Upper lobe of left lung (tissue), 6 donors: ENCODE measurements at places on chromosomes 3 and 15. TPM values are rescaled to one million over a fixed set of nuclear protein-coding genes. Genes with fewer than 3 reads are reported as not detected.

DNA sequence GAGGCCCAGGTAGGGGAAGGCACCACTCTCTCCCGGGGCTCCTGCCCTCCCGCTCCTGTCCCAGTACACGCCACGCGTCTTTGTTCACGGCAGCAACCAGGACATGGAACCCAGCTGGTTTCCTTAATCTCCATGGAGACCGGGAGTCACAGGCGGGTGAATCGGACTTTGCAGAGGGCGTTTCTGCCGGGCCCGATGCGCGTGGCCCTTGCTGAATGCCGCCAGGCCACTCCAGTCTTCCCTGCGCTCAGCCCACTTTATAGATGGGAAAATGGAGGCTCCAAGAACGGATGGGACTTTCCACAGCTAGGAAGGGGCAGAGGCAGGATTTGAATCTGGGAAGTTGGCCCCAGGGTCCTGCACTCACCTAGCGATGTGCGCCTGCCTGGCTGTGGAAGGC is 7.4 kb downstream of the PLXND1 start:
- no peak for DNase-seq

DNA sequence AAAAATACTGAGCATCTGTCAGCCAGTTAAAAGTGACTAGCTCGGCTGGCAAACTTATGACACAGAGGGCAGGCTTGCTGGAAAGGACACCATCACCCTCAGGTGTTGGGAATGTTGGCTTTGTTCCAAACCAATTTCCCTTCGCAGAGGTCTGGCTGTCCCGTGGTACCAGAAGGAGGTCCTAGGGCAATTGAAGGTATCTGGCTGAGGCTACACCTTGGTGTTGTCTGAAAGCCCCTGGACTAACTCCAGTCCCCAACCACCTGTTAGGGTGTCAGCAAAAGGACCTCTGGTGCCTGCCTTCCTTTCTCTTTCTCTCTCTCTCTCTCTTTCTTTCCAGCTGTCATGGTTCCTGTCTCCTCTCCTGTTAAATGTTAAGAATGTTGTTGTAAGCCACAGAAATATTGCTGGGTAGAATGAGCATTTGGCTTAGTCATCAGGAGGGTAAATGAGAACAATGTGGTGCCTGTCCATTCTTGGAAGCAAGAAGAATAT is 12.5 kb downstream of the PRR20G start:
- DNase-seq: no peak

GRCh38 chr3:120177151-120177550 is 82.9 kb upstream of the GSK3B start:
- no peak for DNase-seq

FEZF2 gene
- not detected for total RNA-seq

MESP1 gene
- 0.49 TPM for total RNA-seq

DLL4 gene
- total RNA-seq: 38.0 TPM

CEP19 gene
- 2.8 TPM for total RNA-seq

PCBP4 gene
- 53.4 TPM for total RNA-seq

GRCh38 chr15:52011711-52012144 is 7.3 kb upstream of the MAPK6 start:
- DNase-seq: no peak

DNA sequence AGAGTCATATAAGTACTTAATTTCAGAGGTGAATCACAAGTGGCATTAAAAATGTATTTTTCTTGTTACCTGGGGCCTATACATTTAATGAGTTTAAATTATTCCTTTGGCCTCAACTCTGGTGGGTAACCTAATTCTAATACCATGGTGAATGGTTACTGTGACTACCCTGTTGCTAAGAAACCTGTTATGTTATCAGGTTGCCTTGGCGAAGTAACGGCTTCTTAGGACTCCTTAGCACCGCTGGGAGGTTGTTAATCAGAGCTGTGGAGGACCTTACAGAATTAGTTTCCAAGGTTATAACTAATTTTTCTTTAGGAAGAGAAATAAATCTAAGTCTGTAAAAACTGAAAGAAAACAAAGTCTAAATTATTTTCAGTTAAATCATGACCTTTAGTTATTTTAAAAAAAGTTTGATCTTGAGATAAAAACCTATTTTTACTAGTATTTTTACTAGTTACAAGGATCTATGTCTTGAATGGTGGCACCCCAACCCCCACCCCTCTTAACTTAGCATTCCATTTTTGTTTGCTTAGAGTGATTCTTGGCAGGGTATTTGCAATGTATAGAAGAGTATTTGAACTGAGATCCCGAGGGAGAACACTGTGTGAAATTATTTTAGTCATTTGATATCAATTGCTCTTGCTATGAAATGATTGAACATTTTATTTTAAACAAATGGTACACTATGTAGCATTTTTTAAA is 155.5 kb downstream of the FNDC3B start:
- no peak for DNase-seq

ERICH6 gene
- total RNA-seq: 2.1 TPM

DNA sequence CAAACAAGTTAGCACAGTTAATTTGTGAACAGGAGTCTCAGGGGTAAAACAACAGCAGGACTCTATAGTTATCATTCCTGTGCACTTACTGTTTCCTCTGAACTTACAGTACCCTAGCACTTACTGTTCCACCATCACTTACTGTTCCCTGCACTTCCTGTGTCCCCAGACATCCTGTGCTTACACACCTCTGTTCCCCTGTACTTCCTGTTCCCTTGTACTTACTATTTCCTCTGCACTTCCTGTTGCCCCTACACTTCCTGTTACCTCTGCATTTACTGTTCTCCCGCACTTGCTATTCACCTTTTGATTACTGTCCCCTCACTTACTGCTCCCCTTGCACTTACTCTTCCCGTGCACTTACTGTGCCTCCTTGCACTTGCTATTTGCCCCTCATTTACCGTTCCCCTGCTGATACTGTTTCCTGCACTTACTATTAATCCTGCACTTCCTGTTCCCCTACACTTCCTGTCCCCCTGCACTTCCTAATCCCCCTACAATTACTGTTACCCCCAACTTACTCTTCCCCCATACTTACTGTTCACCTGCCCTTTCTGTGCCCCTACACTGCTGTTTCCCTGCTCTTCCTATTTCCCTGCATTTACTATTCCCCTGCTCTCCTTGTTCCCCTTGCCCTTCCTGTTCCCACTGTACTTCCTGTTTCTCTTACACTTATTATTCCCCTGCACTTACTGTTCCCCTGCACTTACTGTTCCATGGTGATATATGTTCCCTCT is 30.3 kb downstream of the TPRA1 start:
- DNase-seq: no peak

DNA sequence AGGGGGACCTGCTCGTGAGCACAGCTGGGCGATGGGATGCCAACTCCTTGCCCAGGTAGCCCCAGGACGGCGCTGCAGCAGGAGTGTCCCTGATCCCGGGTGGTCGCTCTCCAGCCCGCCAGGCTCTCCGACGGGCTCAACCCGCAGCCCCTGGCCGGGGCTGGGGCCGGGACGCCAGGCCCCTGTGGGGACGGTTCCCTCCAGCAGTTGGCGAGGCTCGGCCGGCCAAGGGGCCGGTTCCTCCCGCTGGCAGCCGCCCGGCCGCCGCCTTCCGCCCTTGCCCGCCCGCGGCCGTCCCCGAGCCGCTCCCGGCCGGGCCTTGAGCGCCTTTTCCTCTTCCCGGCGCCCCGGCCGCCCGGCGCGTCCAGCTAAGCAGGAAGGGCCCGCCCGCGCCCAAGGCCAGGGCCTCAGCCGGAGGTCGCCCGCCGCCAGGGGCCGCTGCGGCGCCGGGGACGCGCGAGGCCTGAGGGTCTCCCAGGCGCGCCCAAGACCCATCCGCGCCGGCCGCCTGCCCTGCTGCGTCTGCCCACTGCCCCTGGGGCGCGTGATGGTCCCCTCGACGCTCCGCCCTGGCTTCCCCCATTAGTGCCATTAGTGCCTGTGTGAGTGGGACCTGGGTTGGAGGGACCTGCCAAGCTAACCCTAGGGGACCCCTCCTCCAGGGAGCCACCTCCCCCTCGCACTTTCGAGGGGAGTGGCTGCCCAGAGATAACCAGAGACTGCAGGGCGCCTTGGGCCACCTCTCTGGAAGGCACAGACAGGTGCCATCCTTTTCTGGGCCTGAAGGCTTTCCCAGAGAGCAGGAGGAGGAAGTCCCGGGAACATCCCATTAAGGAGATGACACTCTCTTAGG is 106.4 kb downstream of the FBLN2 start:
- no peak for DNase-seq

DNA sequence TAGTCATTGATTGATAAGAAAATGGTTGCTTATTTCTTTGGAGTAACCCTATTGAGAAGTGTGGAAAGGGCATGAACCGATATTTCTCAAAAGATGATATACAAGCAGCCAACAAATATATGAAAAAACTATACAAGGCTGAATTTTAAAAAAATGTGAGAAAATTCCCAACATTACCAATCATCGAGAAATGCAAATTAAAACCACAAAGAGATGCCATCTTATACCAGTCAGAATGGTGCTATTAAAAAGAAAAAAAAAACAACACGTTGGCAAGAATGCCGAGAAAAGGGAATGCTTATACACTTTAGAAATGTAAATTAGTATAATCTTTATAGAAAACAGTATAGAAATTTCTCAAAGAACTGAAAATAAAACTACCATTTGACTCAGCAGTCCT is 77.7 kb upstream of the ROBO1 start:
- no peak for DNase-seq

GRCh38 chr3:51361746-51362145 is 23.3 kb upstream of the MANF start:
- no peak for DNase-seq

- no peak for DNase-seq
These were observed 59.8 kb downstream of the SH3BP5 start for GRCh38 chr3:15272426-15273196.

GRCh38 chr3:87041191-87041590 is 50.2 kb upstream of the VGLL3 start:
- no peak for DNase-seq

STAB1 gene
- total RNA-seq: 42.9 TPM

DNA sequence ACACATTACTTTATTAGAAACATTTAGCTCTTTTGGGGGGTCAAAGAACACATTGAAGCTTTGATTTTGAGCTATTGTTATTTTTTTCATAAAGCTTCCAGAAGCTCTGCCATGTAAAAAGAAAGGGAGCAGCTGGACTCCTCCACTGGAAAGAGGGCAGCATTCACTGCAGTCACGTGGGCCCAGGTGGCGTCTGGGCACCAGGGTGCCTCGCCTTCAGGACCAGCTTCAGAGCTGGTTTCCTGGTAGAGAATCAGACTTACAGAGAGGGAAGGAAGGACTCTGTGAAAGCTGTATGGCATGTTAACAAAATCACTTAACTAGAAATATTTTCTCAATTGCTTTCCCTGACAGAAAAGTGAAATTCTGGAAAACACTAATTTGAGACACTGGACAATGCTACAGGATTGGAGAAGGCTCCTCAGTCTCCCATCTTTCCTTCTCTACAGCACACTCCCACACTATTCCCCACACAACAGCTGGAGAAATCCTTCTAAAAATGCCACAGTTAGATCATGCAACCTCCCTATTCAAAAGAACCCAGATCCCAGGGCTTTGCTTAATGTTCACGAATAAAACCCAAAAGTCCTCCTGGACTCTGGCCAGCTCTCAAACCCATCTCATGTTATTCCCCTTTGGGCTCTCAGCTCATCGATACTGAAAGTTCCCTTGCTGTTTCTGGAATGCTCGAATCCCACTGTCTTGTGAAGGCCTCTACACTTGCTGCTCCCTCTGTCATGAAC is 83.2 kb downstream of the NFKBIZ start:
- no peak for DNase-seq

GRCh38 chr3:161409069-161409468 is 37.8 kb upstream of the SPTSSB start:
- DNase-seq: no peak

GRCh38 chr3:79066481-79066880 is 701.3 kb downstream of the ROBO1 start:
- DNase-seq: no peak

DNA sequence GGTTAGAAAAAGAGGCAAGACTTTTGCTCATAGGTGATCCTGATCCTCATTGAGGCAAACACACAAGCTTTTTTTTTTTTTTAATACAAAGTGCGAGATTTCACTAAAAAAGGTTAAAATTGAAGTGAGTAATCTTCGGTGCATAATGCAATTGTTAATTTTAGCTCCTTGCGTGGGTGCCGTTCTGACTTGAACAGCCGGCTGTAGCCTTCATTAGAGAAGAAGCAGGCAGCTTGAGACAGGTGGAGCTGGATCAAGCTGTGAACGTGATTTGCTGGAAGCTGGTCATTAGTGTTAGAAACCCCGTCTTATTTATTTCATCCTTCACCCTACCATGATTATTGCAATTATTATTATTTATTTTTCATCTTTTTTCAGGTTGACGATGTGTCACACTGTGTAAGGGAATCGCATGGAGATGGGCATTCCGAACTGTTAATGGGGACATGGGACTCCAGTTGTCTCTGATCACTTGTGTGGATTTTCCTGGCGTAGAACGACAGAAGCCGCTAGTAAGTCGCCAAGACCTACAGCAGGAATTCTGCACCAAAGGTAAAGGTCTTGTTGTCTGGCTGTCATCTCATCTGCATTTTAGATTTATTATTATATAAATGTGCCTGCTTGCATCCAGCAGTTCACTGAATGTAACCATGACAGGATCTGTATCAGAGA is 40.2 kb downstream of the ARPP21 start:
- no peak for DNase-seq

DNA sequence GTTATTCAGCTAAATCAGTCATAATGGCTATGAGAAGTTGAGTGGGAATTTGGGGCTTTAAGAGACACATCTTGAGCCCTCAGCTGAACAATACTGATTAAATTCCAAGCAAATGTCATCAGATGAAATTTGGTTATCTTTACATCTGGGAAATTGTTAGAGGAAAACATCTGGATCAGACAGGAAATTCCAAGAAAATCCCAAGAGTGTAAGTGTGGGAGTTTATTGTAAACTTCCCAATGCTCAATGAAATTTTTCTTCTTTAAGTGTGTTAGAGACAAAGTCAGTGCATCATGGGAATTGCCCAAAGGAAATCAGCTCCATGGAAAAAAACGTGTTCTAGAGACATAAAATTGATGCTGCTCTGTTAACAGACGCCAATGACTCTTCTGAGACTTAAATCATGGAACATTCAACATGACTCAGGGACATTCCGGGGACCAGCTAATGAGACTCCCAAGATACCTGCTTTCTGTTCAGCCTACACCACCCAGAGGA is 19.8 kb upstream of the DCLK3 start:
- no peak for DNase-seq

DNA sequence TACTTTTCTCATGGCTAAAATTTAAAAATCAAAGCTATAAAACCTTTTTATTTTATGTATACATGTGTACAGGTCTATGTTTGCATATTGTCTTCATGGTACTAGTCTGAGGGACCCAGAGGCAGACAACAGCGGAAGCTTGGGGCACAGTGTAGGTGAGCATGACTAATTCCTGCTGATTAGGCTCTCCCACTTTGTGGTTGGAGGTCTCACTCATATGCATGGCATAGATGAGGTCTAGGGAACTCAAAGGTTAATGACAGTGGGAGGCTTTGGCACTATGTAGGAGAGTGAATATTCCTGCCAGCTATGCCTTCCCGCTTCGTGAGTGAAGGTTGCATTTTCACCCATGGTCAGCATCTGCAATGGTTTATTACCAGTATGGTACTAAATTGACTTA is 47.5 kb upstream of the AADACL2 start:
- DNase-seq: no peak

- no peak for DNase-seq
These were observed 60.0 kb downstream of the DNASE1L3 start for GRCh38 chr3:58150810-58151199.

CYP11A1 gene
- not detected for total RNA-seq
